ENCODE measurements at places on chromosomes 5 and 9.

DNA sequence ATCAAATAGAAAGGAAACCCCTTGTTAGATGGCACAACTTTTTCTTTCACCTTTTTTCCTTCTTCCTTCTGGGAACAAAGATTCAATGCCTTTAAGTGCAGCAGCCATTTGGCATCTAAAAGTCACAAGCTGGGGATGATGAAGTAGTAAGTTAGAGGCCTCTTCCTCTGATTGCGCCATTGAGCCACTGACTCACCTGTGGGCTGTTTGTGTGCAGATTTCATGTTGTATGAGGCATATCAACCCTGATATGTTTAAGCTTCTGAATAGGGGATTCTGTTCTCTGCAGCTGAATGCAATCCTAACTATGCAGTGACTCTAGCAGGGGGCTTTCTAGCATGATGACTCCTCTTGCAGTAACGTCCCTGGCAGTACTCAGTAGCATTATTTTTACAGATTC lies 599.9 kb downstream of the CSNK1G3 start:
- DNase-seq: no peak

DNA sequence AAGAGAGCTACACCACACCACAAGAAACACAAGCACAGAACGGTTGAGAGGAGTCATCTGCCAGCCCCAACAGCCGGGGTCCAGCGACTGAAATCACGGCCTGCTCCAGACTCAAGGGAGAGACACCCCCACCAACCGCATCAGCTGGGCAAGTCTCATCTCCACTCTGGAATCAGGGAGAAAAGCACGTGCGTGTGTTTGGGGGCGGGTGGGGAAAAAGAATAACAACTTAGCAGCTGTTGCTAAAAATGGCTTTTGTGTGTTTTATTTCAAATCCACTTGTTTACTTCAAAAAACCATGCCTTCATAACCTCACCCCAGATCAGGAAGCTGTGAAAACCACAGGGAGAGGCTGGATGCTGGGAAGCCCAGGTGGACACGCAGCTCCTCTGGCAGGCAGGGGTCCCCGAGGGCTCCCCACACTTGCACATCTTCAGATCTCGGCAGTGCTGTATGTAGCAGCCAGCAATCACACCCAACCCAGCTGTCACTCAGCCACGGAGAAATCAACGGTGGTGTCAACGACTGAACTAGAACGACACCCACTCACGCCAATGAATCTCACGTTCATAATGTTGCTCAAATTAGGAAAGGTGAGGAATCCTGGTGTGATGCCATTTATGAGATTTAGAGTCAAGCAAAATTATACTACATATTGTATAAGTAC lies 19.0 kb downstream of the PNPLA7 start:
- no peak for DNase-seq

GRCh38 chr5:84696651-84697050 lies 312.0 kb upstream of the EDIL3 start:
- no peak for DNase-seq

DNA sequence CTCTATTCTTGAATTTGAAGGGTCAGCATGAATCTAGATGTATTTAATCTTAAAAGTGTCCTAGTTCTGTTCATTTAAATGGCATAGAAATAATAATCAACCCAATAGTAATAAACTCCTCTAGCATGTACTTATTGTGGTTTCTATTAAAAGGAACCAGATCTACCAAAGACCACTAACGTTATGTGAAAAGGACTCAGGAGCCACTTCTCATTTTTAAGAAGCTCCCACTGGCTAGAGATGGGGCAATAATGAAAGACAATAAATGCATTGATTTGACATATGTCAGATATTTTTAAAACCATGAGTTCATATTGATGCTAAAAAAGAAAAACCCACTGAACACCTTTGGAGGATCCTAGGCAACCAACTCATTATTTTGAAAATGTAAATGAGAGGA lies 191.9 kb downstream of the ATP10B start:
- no peak for DNase-seq

DNA sequence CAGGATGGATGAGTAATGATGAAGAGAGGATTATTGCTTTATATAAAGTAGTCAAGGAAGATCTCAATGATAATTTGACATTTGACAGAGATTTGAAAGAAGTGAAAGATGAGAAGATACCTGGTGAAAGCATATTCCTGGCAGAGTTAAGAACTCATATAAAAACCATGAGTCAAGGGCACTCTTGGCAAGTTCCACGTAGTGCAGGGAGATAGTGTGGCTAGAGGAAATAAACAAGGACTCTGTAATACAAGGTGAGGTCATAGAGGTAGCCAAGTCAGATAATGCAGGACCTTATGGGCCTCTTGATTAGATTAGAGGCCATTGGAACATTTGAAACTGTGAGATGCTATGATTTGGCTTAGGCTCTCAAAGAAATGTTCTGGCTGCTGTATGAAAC lies 72.3 kb downstream of the HCN1 start:
- no peak for DNase-seq

GRCh38 chr5:108884736-108885135 lies 137.0 kb downstream of the FER start:
- DNase-seq: no peak

GRCh38 chr5:82931110-82931509 lies 146.1 kb downstream of the TMEM167A start:
- no peak for DNase-seq

Data from hematopoietic multipotent progenitor cell treated with erythropoietin and hydrocortisone succinate and interleukin-3 and kit ligand, for 17 days (in vitro differentiated cells).